Naive thymus-derived CD4-positive, alpha-beta T cell (primary cell): ENCODE measurements at places on chromosomes 4 and X. TPM values are rescaled to one million over a fixed set of nuclear protein-coding genes. Genes with fewer than 3 reads are reported as not detected.

GRCh38 chrX:74232859-74233258 is 71.1 kb upstream of the ZCCHC13 start:
- H3K36me3 ChIP-seq, result no peaks in the 10 kb centered on the region
- no peak overlapping the region for H3K27ac ChIP-seq
- H3K27me3 ChIP-seq, result no peaks in the 10 kb centered on the region
- H3K4me3 ChIP-seq, result no peak overlapping the region

- no peaks in the 10 kb centered on the region for H3K27me3 ChIP-seq
- no peak overlapping the region for H3K4me3 ChIP-seq
- H3K27ac ChIP-seq, result no peak overlapping the region
- H3K36me3 ChIP-seq, result no peaks in the 10 kb centered on the region
These were observed 20.6 kb downstream of the NKX1-1 start for GRCh38 chr4:1385373-1386340.

DNA sequence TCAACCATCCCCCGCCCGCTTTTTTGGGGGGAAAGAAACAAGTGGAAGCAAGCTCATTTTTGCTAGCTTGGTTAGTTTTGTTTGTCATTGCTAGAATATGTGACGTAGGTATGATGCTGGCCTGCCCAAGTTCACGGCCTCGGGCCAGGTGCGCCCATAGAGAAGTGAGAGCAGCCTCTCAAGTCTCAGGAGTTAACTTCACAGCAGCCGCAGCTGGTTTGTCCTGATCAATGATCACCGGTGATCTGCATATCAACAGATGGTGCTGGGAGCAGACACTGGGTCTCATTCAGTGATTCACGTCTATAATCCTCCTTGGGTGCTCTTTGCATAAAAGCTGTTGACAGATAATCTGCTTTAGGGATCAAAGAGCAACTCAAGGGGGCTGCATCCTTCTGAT is 50.1 kb downstream of the ENPP6 start:
- no peaks in the 10 kb centered on the region for H3K27me3 ChIP-seq
- no peak overlapping the region for H3K4me3 ChIP-seq
- no peak overlapping the region for H3K27ac ChIP-seq
- DNase-seq, result no peak
- H3K4me1 ChIP-seq, result no peaks in the 10 kb centered on the region
- H3K36me3 ChIP-seq, result no peaks in the 10 kb centered on the region

DNA sequence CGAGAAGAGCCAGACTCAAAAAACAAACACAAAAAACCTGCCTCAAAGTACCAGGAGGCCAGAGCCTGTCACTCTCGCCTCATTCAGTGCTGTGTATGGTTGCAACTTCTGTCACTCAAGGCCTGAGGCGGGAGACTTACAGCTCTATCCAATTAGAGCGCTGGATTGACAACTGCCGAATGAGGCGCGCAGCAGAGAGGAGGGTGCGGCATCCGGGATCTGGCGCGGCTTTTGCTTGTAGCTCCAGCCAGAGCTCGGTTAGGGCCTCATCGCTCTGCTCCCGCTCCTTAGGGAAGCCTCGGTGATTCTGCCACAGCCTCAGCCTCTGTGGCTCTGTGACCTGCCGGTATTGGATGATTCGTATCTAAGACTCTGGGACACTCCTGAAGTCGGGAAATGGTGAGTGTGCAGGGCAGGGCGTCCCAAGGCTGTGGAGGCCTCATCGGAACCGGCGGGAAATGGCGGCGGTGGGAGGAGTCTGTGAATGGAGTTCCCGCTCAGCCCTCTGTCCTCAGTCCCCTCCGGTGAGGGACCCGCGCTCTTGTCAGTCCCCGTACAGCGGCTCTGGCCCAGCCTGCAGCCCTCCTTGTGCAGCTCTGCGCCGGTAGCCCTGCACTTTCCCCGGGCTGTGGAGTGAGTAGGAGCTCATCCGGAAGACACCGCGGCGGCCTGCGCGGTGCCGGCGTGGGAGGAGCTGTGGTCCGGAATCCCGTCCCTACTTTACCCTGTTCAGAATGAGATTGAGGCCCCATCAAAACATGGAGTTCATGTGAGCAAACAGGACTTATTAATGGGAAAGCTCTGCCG is at the start of gene ZNF718:
Gene ZNF718, plus strand, starts transcription at position 227 of the 807 bp plus-strand sequence. Its CDS starts 170 bp downstream, at position 397.
- no peaks in the 10 kb centered on the region for H3K27me3 ChIP-seq
- peak; percentile 93 for DNase-seq
- peak within 1 kb of the TSS; percentile 89 for H3K4me3 ChIP-seq
- H3K36me3 ChIP-seq, result peaks cover 6% of the 10 kb centered on the region
- H3K27ac ChIP-seq, result peak within 1 kb of the TSS; percentile 94
- peaks cover 30% of the 10 kb centered on the region for H3K4me1 ChIP-seq

- no peak overlapping the region for H3K4me3 ChIP-seq
- H3K27ac ChIP-seq, result no peak overlapping the region
- DNase-seq, result no peak
- H3K4me1 ChIP-seq, result no peaks in the 10 kb centered on the region
These were observed 6.4 kb upstream of the SEPTIN11 start for GRCh38 chr4:76943129-76943620.

DNA sequence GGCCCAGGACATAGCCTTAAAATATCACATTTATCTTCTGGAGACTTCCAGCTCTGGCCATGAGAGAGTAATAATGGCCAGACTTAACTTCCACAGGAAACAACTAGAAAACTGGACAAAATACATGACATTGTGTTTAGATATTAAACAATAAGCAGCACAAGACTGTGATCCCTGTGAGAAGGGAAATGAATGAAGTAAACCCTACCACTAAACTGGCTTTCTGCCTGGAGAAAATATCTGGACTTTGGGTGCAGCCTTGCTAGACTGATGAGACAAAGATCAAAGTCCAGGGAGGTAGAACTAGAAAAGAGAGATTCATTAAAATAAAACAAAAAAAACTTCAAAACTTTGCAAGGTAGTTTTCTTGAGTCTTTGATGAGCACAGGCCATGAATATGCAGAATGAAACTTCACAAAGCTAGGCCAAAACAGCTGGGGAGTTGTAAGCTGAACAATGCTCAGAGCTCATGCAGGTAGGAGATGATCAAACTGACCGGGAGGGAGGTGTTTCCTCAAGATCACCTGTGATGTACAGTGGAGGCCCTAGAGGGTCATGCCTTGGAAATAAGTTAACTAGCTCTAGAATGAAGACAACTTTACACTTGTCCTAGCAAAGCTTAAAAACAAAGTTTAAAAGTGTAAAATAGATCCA is 147.0 kb upstream of the SH3RF1 start:
- H3K36me3 ChIP-seq, result no peaks in the 10 kb centered on the region
- DNase-seq, result no peak
- H3K4me1 ChIP-seq, result no peaks in the 10 kb centered on the region
- no peak overlapping the region for H3K27ac ChIP-seq
- no peaks in the 10 kb centered on the region for H3K27me3 ChIP-seq

DNA sequence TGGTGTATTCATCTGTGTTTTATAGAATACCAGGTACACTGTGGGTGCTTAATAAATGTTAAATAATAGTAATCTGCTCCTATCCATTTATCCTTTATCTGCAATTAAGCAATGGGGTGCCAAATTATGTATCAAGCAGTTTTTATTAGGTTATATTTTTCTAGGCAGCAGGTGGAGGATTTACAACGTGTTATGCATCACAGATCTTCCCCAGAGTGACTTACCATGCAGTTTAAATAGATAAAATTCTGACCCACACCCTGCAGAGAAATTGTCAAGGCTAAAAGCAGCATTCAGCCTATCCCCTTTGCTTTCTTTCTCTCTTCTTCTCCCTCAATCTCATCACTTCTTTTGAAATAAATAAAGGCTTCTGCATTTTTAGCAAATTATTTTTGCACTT is 306.4 kb downstream of the CXXC4 start:
- H3K4me1 ChIP-seq, result no peaks in the 10 kb centered on the region
- DNase-seq, result no peak
- no peak overlapping the region for H3K27ac ChIP-seq
- H3K27me3 ChIP-seq, result no peaks in the 10 kb centered on the region
- no peaks in the 10 kb centered on the region for H3K36me3 ChIP-seq

DNA sequence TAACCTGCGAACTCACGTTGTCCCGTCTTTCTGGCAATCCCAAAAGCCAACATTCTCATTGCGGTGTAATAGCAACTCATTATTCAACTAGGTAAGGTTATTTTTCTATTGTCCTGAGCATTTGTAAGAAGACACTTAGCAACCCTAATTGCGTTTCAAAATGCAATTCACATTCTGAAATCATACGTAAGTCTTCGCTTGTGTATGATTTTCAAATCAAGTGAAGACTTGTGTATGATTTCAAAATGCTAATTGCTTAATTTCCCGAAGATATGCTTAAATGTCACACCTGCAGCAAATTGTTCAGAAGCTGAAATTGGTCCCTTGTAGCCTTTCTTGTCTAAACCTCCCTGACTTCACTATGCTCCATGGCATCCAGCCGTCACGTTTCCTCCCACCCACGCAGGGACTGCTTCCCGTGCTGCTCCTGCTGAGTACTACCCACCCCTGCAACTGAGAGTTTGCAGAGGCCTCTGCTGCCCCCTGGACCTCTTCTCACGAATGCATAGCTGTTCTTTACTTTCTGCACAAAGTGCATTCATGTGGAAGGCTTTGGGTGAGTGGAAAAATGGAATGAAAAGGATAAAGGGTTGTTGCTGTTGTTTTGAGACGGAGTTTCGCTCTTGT is 40.8 kb upstream of the CLDN24 start:
- no peaks in the 10 kb centered on the region for H3K27me3 ChIP-seq
- DNase-seq, result no peak
- no peaks in the 10 kb centered on the region for H3K4me1 ChIP-seq
- H3K4me3 ChIP-seq, result no peak overlapping the region
- H3K27ac ChIP-seq, result no peak overlapping the region
- no peaks in the 10 kb centered on the region for H3K36me3 ChIP-seq

GRCh38 chrX:68498044-68498507 is 775 bp upstream of the YIPF6 start:
- peaks cover 8% of the 10 kb centered on the region for H3K36me3 ChIP-seq
- no peak for DNase-seq
- no peaks in the 10 kb centered on the region for H3K4me1 ChIP-seq
- peak overlapping the region; percentile 82 for H3K4me3 ChIP-seq

DNA sequence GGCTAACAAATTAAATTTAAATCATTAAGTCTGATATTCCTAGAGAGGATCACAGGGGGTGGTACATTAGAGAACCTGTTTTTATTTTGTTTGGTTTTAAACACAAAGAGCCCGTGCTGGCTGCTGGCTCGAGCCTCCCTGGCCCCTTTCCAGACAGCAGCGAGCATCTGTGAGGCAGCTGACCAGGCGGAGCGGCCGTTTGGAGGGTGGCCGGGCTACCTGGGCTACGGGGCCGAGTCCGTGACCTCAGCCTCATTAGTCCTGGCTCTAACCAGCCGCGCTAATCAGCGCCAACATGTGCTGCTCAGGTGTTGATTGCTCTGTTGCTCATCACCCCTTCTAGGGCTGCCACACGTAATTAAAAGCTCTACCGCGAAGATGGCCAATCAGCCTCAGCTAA is 35.3 kb downstream of the DCTD start:
- H3K27me3 ChIP-seq, result no peaks in the 10 kb centered on the region
- H3K27ac ChIP-seq, result no peak overlapping the region
- no peaks in the 10 kb centered on the region for H3K36me3 ChIP-seq
- DNase-seq, result no peak
- no peaks in the 10 kb centered on the region for H3K4me1 ChIP-seq

The CDS1 gene
- total RNA-seq, result 0.88 TPM

The ODAPH gene
- total RNA-seq, result 2.5 and 3.7 TPM in 2 replicates

The GBA3 gene
- not detected for total RNA-seq
